ENCODE measurements at places on chromosomes 12 and 14.

GRCh38 chr12:68636268-68636667 lies 25.6 kb downstream of the RAP1B start:
- no peak for DNase-seq

DNA sequence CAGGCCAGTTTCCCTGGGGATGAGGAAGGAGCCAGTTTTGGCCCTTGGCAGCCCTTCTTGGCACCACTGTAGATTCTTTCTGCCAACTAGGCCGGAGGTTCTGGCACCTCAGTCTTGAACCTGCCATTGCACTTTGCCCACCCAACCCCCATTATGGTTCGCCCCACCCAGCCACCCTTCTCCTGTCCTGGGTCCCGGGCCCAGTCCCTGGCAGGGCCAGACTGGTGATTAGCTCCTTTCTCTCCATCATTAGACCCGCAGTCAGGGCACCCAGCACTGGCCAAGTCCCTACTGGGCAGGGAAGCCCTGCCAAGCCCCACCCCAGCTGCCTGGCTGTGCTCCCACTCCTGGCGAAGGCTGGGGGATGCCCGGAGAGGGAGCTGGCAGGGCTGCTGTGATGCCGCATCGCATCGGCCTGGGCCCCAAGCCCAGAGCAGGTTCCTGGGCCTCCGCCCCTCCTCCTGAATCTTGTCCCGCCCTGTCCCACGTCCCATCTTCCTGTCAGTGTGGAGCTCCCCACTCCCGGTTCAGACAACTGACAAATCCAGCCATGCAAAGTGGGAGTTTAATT lies 9.8 kb downstream of the FAM222A start:
- DNase-seq = peak; percentile 70

DNA sequence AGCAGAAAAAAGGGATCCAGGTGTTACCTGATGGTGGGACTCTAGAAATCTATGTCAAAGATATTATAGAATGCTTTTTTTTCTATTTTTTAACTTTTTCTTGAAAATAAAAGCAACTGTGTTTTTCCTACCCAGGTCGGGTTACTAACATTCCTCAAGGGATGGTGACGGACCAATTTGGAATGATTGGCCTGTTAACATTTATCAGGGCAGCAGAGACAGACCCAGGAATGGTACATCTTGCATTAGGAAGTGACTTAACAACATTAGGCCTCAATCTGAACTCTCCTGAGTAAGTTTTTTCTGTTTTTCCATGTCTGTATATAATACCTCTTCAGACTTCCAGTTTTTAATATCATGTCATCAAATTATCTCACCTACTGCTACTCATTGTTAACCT lies 27.6 kb upstream of the KCNMB4 start:
- DNase-seq = no peak

GRCh38 chr14:34931206-34931605 lies 51.6 kb upstream of the SRP54 start:
- no peak for DNase-seq

GRCh38 chr12:39931857-39932256 lies 174.0 kb downstream of the SLC2A13 start:
- DNase-seq = no peak

DNA sequence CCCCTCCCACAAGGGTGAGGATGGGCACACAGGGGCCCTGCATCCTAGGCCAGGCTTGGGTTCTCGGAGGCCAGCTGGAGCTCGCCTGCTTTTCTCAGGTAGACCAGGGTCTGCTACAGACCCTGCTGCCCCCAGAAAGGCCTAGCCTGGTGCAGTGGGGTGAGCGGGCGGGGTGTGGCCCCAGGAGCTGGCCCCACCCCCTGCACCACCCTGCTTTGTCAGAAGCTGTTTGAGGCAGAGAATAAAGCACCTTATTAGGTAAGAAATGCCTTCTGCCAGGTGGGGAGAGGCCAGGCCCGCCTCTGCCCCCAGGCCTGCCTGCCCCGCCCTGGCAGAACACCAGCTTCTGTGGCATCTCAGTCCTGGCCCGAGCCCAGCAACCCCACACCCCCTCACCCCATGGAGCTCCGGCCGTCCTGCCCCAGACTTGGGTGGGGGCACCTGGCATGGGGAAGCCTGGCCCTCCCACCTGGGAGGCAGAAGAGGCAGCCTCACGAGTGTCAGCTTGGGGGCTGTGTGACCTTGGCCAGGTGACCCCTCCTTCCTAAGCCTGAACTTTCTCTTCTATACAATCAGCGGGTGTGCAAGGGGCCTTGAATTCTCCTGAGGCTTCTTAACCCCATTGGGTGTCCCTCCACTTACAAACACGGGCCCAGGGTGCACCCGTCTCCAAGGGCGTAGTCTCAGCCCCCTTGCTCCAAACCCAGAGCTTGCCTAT lies 43.2 kb downstream of the KRT80 start:
- DNase-seq = no peak

GRCh38 chr12:70948236-70948975 lies 27.9 kb upstream of the PTPRR start:
- DNase-seq = no peak

DNA sequence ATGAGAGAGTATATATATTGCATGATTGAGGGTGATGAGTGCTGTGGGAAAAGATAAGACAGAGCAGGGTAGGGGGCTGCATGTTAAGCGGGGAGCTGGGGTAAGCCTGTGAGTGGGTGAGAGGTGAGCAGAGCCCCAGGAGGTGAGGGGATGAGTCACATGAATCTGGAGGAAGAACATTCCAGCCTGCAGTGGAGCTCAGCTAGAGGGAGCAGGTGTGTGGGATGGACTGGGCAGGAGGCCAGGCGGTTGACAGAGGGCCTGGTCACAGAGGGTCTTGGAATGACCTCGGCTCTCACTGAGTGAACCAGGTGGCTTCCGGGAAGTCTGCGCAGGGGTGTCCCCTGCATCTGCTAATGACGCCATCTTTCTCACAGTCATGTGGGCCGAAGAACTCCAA lies 44.4 kb downstream of the GIT2 start:
- DNase-seq = no peak

GRCh38 chr12:106519607-106520021 lies 63.2 kb upstream of the RFX4 start:
- no peak for DNase-seq

- DNase-seq = no peak
These were observed 667.1 kb upstream of the FBXO33 start for GRCh38 chr14:40099316-40099715.

- DNase-seq = no peak
These were observed 3.9 kb downstream of the KRT2 start for GRCh38 chr12:52648012-52648550.

- no peak for DNase-seq
These were observed 21.8 kb upstream of the KLRD1 start for GRCh38 chr12:10285919-10286318.

- no peak for DNase-seq
These were observed 9.0 kb downstream of the BMP4 start for GRCh38 chr14:53947452-53948204.

DNA sequence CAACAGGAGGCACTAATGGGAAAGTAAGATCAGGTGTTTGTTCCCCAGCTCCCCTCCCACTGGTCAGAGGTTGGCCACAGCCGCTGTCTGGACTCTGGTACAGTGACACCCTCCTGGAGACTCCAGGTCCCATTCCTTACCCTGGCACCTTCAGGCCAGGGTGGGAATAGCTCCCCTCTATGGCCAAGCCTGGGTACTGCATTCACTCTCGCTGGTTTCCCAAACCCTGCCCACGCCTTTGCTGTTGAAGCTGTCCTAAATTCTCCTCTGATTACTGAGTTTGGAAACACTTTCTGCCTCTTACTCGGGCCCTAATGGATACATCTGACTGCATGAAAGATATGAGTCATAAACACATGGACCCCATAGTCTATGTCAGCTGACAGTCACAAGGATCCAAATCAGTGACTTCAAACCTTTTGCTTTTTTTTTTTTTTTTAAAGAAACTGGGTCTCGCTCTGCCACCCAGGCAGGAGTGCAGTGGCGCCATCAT lies 17.9 kb downstream of the HRK start:
- DNase-seq = peak; percentile 42

- no peak for DNase-seq
These were observed 39.4 kb downstream of the ATF7 start for GRCh38 chr12:53586745-53587144.

- DNase-seq = no peak
These were observed 28.4 kb upstream of the FOXN3 start for GRCh38 chr14:89445273-89445973.

DNA sequence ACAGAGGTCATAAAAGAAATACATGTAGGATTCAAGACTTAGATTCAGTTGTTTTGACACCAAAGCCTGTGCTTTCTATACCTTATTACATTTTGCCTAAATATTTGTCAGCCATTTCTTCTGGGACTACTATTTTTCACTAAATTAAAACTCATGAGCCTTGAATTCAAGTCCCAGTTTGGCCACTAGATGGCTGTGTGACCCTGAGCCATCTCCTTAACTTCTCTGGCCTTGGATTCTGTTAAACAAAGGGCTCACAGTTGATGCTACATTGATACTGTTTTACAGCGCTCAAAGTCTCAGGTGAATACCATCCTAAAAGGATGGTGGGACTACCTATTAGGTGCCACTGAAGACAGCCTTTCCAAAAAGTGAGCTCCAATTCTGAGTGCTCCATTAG lies 39.6 kb upstream of the CCDC198 start:
- DNase-seq = peak; percentile 65

GRCh38 chr12:128077211-128077916 lies 189.6 kb upstream of the TMEM132C start:
- no peak for DNase-seq

- no peak for DNase-seq
These were observed 119.7 kb upstream of the PARP11 start for GRCh38 chr12:3992945-3993344.

- DNase-seq = no peak
These were observed 358.6 kb downstream of the EGLN3 start for GRCh38 chr14:33592297-33592696.

DNA sequence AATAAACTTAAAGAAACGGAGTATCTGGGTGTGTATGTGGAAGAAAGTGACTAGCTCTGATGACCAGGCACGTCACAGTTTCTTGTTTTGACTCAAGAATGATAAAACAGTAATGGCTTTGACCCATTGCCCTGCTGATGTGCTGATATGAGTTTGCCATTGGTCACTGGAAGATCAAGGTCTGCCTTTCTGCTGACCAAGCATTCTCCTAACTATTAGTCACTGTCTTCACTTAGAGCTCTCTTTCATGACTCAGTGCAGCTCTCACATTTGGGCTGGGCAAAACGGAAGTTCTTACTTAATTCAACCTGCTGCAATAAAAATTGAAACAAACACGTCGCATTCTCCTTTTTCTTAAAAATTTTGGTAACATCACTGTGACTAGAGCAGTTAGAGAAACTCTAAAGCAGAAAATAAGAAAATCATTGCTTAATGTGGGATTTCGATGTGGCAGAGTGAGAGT lies 366.7 kb downstream of the BTG1 start:
- DNase-seq = no peak

DNA sequence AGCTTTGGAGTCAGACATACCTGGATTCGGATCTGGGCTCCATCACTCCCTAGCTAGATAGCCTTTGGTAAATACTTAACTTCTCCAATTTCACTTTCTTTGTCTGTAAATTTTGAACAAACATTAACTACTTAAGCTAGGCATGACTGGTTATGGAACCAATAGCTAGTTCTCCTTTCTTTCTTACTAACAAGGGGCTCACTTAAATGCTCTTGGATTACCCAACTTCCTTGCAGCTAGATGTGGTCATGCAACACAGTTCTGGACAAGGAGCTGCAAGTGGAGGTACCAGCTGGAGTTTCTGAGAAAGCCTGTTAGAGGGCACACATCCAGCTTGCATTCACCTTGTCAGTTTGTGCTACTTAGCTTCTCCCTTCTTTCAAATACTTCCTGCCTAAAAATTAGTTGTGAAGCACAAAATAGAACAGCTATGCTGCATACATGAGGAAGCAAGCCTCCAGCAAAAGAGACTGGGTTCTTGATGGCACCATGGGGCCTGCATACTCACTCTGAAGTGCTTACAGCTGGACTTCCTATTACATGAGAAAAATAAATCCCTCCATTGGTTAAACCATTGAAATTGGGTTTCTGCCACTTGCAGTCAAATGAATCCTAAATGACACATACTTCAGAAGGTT lies 210.1 kb upstream of the EEA1 start:
- no peak for DNase-seq

GRCh38 chr12:124655048-124655697 lies 87.8 kb upstream of the NCOR2 start:
- peak; percentile 82 for DNase-seq

- DNase-seq = no peak
These were observed 44.5 kb upstream of the SELPLG start for GRCh38 chr12:108678104-108678730.
